Activated CD4-positive, alpha-beta T cell treated with anti-CD3 and anti-CD28 coated beads, Interleukin-2, amount 10 ng/mL, durations not matched to agents 7 days and 5 days (primary cell): ENCODE measurements at places on chromosomes 12 and 14. TPM values are rescaled to one million over a fixed set of nuclear protein-coding genes. Genes with fewer than 3 reads are reported as not detected.

The RBM19 gene
- 36.0 TPM for total RNA-seq

DNA sequence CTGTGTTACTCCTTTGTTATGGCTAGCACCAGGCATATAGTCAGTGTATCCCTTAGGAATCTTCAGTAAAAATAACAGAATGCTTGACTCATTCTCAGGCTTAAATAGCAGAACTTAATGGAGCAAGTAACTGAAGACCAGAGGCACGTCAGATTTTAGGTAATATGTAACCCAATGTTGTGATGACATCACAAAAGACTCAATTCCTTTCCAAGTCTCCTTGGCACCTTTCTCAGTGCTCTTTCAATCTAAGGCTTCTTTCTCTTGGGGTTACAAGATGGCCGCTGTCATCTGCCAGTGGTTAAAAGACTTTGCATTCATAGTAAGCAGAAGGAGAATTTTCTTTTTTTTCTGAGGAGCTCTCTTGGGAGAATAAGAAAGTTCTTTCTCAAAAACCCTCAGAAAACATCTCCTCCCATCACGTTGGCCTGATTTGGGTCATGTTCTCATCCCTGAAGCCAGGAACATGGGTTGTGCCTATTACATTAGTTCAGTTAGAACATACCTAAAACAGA is 33.4 kb upstream of the DCN start:
- H3K27me3 ChIP-seq: no peaks in the 10 kb centered on the region
- H3K4me1 ChIP-seq: no peaks in the 10 kb centered on the region
- no peak overlapping the region for H3K4me3 ChIP-seq
- no peaks in the 10 kb centered on the region for H3K36me3 ChIP-seq
- DNase-seq: no peak

- H3K27me3 ChIP-seq: no peaks in the 10 kb centered on the region
- no peaks in the 10 kb centered on the region for H3K4me1 ChIP-seq
- no peak overlapping the region for H3K27ac ChIP-seq
Measured at GRCh38 chr12:117805865-117806264, 162.9 kb downstream of the KSR2 start.

The TAS2R14 gene
- total RNA-seq: 2.9 TPM

- H3K4me3 ChIP-seq: no peak overlapping the region
- no peak overlapping the region for H3K27ac ChIP-seq
- no peaks in the 10 kb centered on the region for H3K36me3 ChIP-seq
- H3K27me3 ChIP-seq: no peaks in the 10 kb centered on the region
- no peak for DNase-seq
- H3K4me1 ChIP-seq: no peaks in the 10 kb centered on the region
Measured at GRCh38 chr12:117433878-117434277, 72.5 kb upstream of the NOS1 start.
